ENCODE measurements at places on chromosomes 2 and 18.

GRCh38 chr18:72672364-72673184 is 128.4 kb upstream of the CBLN2 start:
- no peak for DNase-seq

DNA sequence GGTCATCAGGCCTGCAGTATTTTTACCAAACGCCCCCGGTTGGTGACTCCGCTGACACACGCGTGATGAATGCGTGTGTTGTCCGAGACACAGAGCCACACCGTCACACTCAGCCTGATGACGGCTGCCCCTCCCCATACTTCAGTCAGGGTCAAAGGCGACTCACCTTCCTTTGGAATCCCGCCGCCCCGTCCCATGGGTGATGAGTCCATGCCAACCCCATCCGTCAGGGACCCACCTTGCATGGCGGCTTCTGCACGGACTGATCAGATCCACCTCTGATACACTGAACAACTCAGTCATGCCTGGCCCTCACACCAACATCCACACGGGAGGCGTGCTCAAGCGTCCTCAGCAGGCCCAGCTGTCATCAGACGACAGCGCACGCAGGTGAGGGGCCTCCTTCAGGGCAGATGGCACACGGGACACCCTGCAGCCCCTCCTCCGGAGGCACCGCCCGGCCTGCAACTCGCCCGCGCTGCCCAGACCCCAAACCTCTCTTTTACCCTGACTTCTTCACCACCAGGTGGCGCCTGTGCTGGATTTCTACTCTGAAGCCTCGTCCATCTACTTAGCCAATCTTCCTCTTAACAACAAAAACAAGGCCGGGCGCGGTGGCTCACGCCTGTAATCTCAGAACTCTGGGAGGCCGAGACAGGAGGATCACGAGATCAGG is 89.2 kb downstream of the ZNF516 start:
- no peak for DNase-seq

GRCh38 chr2:11065833-11066485 is 89.3 kb upstream of the SLC66A3 start:
- no peak for DNase-seq

- no peak for DNase-seq
Observed at GRCh38 chr2:20638014-20638413, 12.9 kb downstream of the HS1BP3 start.

GRCh38 chr2:186575856-186576255 is 14.0 kb upstream of the ITGAV start:
- no peak for DNase-seq

DNA sequence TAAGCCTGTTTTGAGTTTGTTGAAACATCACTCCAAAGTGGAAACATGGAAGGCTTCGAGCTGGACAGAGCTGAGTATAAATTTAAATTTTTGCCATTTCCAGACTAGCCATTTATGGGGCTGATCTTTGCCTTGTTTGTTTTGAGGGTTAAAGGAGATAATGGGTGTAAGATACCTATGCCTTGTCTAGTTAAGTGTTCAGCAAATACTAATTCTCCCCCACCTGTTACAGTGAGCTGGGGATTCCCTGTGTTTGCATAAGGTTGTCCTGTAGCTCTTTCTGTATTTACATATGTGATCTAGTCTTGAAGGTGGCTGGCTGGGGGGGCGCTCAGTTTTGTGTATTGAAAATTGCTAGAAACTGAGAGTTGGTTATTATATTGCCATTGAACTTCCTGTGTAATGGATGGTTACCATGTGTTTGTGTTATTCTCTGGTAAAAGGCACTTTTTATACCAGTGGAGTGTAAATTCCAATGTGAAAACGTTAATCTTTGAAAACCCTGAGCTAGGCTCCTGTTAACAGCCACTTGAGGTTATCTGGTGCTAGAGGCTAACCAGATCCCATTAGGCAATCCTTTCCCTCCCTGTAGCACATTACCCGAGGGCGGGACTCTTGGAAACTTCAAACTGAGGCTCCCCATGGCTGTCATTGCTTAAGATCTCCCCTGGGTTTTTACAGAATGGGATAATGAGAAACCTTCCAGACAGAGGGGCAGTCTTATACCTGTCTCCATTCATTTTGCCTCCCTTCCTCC is 26.7 kb downstream of the TANC1 start:
- DNase-seq = no peak

DNA sequence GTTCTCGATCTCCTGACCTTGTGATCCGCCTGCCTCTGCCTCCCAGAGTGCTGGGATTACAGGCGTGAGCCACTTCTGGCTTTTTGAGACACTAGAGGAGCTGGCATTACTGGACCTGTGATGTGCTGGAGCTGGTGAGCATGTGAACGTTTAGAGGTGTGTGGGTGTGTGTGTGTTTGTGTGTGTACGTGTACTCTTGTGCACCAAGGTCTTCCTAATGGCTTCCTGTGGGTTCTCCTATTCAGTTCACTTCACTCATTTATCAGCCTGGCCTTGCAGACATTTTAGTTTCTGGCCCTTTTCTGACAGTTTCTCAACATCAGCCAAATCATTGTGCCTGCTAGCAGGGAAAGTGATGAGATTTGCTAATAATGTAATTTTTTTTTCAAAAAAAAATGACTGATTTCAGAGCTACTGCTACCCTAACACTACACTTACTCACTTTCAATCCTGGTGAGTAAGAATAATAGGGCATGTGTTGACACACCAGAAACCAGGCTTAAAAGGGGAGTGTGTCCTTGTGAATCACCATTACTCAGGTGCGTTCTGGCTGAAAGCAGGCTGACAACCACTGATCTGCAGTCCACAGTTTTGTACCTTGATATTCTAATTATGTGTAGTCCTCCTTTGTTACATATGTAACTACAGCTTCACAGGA is 41.0 kb upstream of the ACTR3 start:
- no peak for DNase-seq

DNA sequence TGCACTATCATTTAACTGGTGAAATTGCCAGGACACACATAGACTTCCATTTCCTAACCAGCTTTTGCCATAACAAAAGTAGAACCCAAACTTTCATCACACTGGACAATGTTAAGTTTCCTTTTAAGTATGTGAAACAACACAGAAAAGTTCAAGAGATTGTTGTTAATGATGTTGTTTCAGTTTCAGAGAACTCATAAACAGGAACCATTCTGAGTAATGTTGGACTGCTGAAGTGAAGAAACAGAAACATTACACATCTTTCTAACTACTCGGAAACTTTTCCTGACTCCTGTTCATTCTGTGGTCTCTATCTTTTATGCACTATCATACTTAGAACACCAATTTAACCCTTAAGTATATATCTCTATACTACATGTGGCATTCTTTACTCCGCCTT is 179.2 kb downstream of the RIT2 start:
- no peak for DNase-seq

- DNase-seq = no peak
Observed at GRCh38 chr2:54678719-54679118, 44.7 kb upstream of the EML6 start.

DNA sequence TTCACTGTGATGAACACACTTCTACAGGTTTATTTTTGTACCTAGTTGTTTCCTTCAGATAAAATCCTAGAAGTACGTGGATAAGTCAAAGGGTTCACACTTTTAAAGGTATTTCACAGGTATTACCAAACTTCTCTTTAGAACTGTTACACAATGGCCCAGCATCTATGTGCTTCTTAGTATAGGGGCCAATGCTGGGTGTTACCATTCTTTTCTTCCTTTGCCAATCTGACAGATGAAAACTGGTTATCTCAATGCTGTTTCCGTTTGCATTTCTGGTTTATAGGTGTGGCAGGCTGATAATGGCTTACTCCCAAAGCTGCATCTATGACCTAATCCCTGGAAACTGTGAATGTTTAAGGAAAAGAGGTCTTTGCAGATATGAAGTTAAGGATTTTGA is 2.8 kb upstream of the TCF7L1 start:
- DNase-seq = no peak

- no peak for DNase-seq
Observed at GRCh38 chr2:238501311-238501710, 74.6 kb downstream of the ASB1 start.

DNA sequence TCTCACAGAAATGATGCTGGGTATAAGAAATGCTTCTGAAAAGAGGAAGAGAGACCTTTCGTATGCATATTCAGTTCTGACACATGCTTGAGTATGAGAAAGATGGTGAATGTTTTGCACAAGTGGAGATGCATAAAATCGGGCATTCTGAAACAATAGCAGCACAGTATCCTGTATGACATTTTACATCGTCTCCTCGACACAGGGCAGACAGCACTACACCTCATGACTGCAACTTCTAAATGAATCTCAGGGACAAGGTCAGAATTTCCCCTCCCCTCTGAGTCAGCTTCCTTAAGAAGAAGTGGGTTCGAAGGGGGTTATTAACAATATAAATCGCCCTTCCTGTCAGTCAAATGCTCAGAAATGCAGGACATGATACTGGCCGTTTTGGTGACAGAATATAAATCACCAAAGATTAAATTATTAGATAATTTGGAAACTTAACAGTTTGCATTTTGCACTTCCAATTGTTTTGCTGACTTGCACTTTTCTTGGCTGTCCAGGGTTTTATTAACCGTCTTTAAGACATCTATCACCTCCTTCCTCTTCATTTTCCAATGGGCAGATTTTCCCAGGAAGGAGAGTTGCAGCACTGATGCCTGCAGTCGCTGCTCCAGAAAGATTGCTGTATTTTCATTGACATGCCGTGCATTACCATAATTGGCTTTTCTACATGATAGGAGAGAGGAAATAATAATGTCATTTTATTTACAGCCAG is 57.2 kb downstream of the TSHZ1 start:
- DNase-seq = no peak

- DNase-seq = no peak
Observed at GRCh38 chr18:49481317-49481716, 5.7 kb downstream of the C18orf32 start.

- peak; percentile 72 for DNase-seq
Observed at GRCh38 chr2:241762933-241763369, 13.7 kb upstream of the GAL3ST2 start.

DNA sequence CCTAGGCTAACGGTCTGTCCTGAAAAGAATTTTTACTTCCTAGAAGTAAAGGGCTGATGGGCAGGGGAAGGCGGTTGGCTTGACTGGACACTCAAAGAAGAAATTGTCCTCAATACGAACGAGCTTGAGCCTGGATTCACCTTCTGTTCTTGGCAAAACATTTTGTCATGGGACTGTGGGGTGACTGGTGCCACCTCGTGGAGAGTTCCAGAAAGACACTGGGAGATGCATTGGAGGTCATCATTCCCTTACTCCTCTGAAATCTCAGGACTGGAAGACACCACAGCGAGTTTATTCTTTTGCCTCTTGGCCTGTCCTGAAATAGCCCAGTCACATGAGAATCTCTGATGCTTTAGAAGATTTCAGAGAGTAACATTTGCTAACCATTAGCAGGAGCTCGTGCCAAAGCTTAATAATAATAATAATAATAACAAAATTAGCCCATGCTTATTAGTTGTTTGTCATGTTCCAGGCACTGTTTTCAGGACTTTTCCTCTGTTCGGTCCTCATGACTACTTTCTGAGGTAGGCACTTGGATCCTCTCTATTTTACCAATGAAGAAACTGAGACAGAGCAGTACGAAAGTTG is 44.5 kb downstream of the TMEM182 start:
- peak; percentile 3 for DNase-seq

- no peak for DNase-seq
Observed at GRCh38 chr2:171347591-171348032, 86.2 kb downstream of the METTL8 start.

GRCh38 chr2:198479065-198479464 is 674.7 kb downstream of the PLCL1 start:
- DNase-seq = no peak

DNA sequence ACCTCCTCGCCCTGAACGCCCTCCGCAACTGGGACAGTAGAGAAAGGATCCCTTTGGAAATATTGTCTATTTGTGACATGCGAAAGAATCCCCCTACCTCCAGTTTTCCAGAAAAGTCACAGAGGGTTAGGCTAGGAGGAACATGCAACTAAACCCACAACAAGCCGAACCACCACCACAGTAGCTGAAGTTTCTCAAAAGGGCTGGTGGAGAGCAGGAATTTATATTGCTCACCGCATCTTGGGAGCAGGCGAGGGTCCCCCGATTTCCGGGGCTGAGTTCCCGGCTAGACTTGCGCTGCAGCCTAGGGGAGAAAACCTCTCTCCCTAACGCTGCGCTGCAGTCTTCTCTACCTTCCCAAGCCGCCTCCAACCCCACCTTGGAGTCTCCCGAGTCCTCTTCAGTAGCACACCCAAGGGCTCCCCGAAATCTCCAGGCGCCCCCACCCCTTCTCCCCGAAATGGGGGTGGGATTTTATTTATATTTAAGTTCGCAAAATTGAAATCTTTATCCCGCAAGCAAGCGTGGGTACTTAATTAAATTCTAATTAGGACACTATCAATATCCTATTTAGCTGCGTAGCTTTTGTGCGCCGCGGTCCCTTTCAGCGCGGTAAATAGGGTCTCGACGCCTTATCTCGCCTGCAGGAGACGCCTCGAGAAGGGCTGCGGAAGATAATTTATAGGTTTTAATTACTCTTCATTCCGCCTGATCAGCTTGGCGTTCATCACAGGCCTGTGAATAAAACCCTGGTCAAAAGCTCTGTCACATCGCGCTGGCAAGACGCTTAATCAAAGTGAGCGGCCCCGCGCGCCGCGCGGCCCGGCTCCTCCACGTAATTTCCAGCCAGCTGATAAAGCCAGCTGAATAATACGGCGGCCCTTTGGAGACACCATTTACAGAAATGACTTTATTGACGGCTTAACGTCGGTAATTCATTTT is 2.0 kb upstream of the EN1 start:
- DNase-seq = no peak

DNA sequence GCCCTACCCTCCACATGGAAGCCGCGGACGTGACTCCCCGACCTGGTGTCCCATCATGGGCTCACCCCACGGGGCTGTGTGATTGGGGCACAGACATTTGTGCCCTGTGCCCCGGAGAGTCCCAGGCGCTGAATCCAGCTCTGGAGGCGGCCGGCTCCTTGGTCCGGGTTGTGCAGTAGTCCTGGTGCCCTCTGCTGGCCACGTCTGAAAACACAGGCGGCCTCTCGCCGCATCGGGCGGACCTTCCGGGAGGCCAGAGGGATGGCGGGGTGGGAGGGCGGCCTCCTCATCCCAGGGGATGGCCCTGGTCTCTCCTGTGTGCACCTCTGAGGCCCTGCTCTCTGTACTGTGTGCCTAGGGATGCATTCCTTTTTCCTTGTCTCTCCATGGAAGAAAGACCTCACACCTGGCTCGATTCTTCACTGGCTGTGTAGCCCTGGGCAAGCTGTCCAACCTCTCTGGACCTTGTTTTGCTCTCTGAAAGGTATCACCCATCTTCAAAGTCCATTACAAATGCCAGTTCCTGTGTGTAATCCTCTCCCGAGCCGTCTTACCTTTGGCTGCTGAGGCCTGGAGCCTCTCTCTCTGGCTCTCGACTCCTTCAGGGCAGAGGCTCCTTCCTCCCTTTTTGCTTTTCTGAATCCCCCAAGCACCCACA is 27.6 kb downstream of the CELF4 start:
- DNase-seq = no peak

- DNase-seq = no peak
Observed at GRCh38 chr18:56470406-56471351, 167.7 kb downstream of the TXNL1 start.

GRCh38 chr2:224941960-224942359 is 100.3 kb downstream of the DOCK10 start:
- no peak for DNase-seq

GRCh38 chr2:42367835-42368234 is 6.8 kb upstream of the COX7A2L start:
- DNase-seq = no peak

Data from CD4-positive, alpha-beta T cell treated with Interferon gamma for 1 hour (primary cell).